Vagina (tissue), 2 donors: ENCODE measurements at places on chromosomes 5 and 9. TPM values are rescaled to one million over a fixed set of nuclear protein-coding genes. Genes with fewer than 3 reads are reported as not detected.

The PTGES gene
- total RNA-seq, result 18.9 TPM

The CCL28 gene
- total RNA-seq, result 0.74 TPM

The RBM22 gene
- 30.2 TPM for total RNA-seq

The PRDM9 gene
- total RNA-seq, result not detected

The TAF1L gene
- not detected for total RNA-seq
